ENCODE measurements at places on chromosomes 2 and 18.

GRCh38 chr2:34950797-34951196 lies 1351.7 kb upstream of the FAM98A start:
- DNase-seq: no peak

DNA sequence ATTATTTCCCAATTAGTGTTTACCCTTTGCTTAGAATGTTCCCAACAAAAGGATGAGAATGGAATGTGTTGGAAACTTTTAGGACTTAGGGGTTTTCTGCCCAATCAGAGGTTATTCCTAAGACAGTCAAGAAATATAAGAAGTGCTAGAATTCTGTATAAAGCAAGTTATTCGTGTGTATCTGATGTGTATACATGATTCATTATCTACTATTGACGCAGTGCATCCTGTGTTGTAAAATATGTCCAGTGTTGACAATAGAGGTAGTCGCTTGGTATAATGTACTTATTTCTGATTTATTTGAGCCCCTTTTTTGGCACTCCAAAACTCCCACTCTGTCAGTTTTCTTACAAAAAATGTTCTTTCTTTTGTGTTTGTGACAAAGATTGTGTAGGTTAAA lies 881 bp downstream of the PIKFYVE start:
- no peak for DNase-seq

GRCh38 chr2:45172760-45173392 lies 163.6 kb upstream of the SIX2 start:
- DNase-seq: no peak

DNA sequence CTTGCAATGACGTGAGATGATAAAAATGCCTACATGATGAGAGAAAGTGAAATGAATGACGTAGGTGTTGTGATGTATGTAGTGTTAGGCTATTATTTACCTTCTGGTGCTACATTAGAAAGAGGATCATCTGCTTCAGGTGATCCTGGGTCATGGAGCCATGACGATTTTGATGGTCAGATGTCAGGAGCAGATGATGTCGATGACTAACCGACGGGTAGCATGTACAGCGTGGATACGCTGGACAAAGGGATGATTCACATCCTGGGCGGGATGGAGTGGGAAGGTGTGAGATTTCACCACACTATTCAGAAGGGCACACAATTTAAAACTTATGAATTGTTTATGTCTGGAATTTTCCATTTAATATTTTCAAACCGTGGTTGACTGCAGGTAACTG lies 43.5 kb upstream of the ACVR1C start:
- no peak for DNase-seq

DNA sequence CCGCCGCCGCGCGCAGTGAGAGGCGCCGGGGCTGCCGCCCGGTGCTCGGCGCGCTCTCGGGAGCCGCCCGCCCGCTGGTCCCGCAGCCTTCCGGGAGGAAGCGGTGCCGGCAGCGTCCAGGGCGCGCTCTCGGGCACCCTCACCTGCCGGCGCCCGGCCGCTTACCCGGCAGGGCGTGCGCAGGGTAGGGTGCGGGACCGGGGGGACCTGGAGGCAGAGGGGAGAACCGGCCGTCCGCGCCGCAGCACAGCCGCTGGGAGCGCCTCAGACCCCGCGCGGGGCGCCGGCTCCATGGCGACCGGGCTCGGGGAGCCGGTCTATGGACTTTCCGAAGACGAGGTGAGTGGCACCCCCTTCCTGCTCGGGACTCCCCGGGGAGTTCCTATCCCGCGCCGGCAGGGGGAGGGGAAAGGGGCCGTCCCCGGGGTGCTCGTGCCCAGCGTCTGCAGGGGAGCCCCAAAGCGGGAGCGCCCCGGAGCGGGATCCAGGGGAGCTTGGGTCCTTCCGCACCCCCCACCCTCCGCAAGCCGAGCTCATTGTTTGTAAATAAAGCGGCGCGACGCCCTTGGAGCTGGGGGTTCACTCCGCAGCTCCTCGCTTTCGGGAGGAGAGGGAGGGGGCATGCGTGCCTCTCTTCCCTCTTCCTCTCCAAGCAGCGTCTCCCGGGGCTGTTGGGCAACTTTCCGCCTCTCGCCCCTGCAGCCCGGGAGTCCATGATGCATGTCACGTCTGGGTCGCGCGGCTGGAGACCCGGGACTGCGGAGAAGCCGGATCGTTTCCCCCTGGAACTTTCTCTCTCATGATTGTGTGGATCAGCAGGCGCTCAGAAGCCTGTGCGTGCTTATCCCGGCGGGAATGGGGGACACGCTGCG lies 580 bp downstream of the NEDD4L start:
- DNase-seq: peak; percentile 35

GRCh38 chr2:26591619-26592505 lies 49.3 kb downstream of the CIB4 start:
- no peak for DNase-seq

DNA sequence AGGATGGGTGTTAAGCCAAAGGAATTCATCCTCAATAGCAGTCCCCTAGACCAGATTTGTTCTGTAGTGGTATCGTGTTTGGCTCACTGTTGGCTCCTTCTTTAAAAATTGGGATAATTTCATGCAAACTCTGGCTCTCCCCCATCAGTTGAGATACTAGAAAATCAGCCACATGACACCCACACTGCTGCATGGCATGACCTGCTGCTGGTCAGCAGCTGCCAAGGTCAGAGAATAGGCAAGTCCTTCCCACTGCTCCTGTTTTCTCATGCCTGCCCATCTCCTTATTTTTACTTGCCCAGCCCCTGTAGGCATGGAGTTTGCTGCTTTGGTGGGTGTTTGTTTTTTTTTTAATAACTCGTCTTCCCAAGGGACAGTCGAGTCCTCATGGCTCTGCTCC lies 1.0 kb upstream of the SNRNP200 start:
- no peak for DNase-seq

Data from neuronal stem cell (in vitro differentiated cells).